CD4-positive, alpha-beta T cell treated with Interleukin-10 for 1 hour (primary cell): ENCODE measurements at places on chromosomes 4 and X.

GRCh38 chrX:67724359-67725110 is 180.7 kb downstream of the AR start:
- no peak for DNase-seq

- no peak for DNase-seq
Measured at GRCh38 chr4:26938516-26938915, 77.9 kb downstream of the STIM2 start.

DNA sequence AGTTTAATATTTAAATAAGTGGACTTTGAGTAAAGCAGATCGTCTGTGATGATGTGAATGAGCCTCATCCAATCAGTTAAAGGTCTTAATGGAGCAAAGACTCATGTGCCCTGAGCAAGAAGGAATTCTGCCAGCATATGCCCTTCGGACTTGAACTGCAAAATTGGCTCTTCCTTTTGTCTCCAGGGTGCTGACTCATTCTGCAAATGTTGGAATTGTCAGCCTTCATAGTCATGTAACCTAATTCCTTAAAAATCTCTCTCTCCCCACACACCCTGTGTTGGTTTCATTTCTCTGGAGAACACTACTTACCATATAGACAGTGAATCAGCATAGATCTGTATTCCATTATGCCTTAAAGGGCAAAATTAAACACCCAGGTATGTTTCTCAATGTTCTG is 609.8 kb upstream of the GALNTL6 start:
- DNase-seq, result no peak

GRCh38 chr4:141647966-141648365 is 11.6 kb downstream of the IL15 start:
- DNase-seq, result no peak

- no peak for DNase-seq
Measured at GRCh38 chr4:102474736-102475504, 26.2 kb upstream of the NFKB1 start.

DNA sequence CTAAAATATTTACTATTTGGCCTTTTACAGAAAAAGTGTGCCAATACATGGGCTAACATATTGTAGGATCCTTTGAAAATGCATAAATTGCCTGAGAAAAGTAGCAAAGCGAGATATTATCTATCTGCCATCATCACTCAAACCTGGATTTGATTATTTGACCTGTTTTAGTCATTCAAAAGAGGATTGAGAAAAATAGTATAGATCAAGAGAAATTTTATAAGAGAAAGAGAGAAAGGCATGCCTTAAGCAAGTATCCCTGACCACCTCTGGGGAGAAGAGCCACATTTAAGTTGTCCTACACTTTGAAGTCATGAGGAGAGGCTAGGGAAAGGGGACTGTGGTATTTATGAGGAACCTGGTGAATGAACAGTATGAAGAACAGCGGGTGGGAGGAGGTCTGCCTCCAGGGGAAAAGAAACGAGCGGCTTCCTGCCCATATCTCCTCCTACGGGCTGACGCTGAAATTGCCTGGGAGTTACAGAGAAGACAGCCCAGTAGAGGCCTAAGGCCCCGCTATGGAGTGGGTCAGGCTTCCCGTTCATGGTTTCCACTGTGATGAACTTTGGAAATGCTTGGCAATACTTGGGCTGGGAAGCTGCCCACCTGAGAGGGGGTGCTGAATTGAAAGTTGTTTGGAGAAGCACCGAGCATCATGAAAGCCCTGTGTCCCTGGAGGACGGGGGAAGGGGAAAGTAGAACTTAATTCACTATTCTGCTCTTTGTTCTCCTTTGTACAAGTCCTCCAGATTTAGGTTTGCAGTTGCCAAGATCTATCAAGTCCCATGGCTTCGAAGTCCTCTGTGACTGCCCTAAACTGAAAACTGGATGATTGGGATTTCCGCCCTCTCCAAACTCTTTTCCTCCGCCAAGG is 106.9 kb upstream of the ACSL4 start:
- no peak for DNase-seq

DNA sequence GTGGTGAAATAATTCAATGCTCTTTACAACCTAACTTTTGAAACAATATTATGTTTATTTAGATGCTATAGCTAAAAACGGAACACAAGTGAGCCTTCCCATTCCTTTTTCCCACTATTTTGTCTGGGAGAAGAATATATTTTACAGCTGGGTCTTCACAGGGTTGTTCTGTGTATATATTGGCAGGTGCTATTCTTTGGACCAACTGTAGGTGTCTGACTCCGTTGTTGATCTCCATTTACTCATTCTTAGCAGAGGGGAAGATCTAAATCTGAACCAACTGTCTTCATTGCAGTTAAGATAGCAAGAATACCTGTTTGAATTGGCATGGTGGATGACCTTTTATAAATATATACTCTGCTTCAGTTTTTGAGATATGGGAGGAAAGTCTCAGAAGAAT is 257.4 kb downstream of the CFAP299 start:
- DNase-seq, result no peak

DNA sequence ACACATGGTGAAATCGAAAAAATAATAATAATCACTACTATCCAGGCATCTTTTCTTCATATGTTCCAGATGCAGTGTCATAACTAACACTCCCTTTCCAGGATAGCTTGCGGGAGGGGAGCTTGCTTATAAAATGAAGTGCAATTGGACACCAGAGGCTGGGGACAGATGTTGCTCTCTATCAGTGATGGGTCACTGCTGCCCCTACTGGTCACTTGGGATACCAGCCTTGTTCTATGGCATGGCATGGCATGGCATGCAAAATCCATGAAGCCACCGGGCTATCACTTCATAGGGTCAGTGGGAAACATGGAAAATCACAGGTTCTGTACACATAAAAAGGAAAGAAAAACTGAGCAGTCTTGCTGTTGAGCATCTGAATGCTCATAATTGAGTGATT is 168.1 kb downstream of the GLRA2 start:
- peak; percentile 8 for DNase-seq

DNA sequence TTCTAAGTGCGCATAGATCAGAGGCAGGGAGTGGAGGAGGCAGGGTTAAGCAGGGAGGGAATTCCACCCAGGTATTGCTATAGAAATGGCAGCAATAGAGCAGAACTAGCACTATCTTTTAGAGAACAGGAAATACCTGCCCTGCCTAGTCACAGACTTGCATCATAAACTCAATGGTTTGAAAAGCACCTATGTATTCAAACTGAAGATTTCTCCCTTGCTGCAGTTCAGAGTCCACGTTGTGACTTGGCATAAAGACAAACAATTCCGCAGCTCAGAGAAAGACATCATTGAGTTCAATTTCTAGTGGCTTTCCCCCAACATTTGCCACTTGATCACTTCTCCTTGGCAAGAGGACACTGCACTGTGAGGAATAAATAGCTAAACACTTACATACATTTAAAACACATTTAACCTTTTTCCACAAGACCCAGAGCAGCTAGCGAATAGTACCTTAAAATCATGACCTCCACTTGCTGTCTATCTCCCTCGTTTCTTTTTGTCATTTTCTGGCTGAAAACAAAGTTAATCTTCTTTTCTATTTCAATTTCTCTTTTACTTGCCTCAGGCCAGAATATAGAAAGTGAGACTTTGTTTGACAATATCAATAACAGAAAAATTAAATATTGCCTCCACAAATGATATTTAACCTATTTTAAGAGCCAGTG is 42.4 kb downstream of the SLC7A11 start:
- DNase-seq, result no peak

DNA sequence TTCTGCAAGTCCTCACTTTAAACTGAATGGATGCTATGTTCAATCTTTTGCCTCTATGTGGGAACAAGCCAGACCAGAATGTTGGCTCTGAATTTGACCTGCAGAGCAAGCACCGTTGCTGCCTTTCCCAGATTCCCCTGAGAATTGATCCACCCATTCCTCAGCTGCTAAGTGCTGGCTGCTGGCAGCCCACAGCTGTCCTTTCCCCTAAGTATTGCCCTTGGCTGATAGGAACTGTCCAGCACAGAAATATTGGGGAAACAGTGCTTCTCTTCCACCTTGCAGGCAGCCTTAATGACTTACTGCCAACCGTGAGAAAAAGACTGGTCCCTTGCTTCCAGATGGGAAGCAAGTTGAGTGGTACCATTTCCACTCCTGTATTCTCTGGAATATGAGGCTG is 475.9 kb downstream of the PDHA2 start:
- DNase-seq, result no peak

DNA sequence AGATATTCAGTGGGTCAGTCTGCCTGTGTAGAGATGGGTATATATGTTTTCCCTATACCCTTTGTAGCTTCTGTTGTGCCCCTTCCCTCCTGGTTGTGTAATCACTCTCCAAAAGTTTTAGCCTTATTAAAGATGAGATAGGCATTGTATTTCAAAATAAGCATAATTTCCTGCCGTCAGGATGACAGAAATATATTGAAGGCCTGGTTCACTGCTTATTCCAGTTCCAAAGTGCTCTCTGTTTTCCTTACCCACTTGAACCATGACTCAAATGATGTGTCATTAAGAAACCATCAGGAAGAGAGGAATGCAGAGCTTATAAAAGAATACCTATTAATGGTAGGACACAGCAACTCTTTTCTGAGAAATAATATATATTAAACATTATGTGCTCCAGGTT is 178.5 kb downstream of the GABRB1 start:
- DNase-seq, result no peak

DNA sequence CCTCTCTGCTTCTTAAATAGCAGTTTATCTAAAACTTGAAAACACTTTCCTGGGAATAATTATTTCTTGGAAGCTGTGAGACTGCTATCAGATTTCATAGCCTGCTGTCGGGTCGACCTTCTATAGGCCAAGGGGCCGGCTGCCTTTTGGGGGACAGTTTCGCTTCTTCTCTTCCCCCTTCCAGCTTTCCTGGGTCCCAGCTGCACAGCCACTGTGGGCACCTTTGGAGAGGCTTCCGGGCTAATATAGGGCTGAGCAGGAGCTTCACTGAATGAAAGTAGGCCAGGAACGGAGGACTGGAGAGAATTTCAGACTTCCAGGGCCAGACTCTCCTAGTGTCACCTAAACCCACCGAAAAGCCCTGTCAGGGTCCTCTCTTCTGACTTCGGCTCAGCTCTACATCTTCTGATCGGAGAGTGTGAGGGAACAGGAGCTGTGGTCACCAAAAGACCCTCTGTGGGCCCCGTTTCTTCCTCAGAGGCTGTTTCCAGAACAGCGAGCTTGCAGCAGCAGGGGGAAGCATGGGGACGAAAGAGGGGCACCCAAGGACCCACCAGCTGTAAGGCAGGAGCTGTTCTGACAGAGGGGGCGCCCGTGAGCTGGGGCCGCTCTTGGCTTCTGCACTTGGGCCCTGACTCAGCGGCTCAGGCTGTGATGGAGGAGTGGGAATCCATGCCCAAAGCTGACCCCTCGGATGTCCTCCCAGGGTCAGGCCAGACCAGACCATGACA is 620.6 kb downstream of the BCOR start:
- no peak for DNase-seq

GRCh38 chr4:122152711-122153226 is 638 bp downstream of the BLTP1 start:
- DNase-seq, result peak; percentile 41

DNA sequence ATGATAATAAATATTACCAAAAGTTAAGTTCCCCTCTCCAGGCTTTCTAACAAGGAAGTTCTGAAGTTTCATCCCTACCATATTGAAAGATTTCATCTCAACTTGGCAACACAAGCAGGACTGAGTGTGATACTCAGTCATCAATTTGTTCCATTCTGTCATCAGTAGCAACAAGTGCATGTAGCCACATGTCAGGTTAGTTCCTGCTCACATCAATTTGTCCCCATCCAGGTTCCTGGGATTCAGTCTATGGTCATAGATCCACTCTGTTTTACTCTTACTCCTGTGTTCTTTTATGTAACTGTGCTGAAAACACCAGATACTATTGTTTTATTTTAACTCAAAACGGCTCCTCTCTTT is 22.2 kb downstream of the SMPX start:
- no peak for DNase-seq

DNA sequence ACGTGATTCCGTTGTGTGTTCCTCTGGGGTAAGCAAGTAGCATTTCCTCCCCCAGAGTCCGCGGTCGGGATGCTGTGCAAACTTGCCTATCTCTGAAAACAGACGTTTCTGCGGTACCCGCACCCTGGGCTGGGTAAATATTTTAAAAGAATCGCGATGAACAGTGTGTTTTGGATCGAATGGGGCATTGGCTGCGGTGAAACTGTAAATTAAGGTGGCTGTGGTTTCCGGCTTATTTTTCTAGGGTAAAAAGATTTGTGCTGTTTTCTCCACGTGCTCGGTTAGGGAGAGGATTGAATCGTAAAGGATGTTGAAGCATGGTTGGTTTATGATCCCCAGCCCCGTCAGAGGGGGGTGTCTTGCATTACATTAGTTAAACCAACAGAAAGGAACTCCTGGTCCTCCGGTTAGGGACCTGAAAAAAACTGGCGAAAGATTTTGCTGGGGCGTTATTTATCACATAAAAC is 1.2 kb downstream of the HHIP start:
- no peak for DNase-seq

DNA sequence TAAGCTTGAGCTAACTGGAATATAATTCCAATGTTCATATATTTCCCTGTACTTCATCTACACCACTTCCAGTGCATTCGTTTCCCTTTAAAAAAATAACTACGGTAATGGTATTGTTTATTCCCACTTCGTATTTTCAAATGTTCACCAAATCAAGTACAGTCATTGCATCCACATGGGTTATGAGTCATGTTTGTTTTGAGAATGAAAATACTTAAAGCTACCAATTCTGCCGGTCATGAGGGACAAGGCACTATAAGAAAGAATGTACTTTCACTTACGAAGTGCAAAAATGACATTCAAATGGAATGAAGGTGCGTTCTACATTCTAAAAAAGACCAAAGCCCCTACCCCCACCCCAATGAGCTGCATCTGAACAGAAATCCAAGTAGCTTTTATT is 174.4 kb upstream of the FGF13 start:
- DNase-seq, result no peak

GRCh38 chr4:52096048-52096447 is 44.9 kb downstream of the SPATA18 start:
- DNase-seq, result no peak

- DNase-seq, result no peak
Measured at GRCh38 chr4:153523164-153523796, 57.1 kb downstream of the TMEM131L start.

DNA sequence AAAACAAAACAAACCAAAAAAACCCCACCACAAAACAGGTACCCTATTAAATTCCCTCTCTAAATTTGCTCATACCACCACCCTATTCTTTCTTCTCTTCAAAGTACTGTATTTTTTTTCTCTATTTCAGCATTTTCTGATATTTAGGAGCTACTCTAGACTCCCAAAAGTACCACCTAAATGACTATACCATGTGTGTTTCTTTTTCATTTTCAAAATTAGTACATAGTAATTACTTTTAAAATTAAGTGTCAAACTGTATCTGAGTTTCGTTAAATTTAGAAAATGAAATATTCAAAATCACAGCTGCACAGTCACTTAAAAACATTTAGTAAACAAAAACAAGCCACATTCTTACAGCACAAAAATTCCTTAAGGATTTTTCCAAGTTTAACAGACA is 161.7 kb downstream of the FBXW7 start:
- DNase-seq, result no peak
